ENCODE measurements at places on chromosomes 13 and 19.

DNA sequence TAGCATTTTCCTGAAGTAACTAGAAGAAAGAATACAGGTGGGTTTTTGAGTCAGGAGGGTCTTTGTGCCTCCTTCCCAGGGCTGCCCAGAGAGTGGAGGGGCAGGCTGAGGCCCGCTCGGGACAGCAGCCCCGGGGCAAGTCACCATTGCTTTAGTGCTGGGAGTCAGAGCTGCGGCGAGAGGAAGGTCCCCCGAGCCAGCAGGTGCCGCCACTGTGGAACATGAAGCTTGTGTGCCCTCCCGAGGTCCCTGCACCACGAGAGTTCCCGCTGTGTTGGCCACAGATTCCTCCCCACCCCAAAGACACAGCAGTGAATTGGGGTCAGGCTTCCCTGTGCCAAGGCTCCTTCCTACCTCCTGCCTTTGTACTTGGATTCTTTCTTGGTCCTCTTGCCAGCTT is 50.9 kb upstream of the TEX29 start:
- DNase-seq, result no peak

- DNase-seq, result no peak
Observed at GRCh38 chr19:55347442-55348009, 7.0 kb downstream of the COX6B2 start.

DNA sequence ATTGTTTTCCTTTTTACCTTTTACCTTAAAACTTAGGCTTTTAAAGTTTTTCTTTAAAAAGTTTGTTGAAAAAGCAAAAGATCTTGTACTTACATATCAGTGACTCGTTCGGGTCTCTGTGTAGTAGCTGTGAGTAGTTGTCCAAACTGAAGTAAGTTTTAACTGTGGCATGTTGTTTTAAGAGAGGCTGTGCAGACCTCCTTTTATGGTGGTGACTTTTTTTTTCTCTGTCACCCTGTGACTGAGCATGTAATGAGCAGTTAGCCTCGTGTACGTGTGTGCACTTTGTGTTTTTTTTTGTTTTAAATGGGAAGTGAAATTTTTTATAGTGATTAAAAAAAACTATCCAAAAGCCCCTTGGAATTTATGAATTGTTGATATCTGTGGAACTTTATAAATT is at the start of gene GPR183:
Gene GPR183 (minus strand): TSS at position 153 of the 400 bp plus-strand sequence. CDS start 11,254 bp downstream, outside the sequence.
- DNase-seq, result no peak

DNA sequence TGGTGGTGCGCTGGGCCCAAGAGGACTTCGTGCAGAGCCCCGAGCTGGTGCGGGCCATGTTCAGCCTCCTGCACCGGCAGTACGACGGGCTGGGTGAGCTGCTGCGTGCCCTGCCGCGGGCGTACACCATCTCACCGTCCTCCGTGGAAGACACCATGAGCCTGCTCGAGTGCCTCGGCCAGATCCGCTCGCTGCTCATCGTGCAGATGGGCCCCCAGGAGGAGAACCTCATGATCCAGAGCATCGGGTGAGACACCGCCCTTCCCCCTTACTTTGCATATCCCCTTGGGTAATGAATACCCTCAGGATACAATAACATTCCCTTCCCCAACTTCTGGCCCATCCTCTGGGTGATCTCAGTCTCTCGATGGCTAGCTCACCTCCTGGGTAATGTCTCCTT is 60.9 kb downstream of the RYR1 start:
- DNase-seq, result no peak

- no peak for DNase-seq
Observed at GRCh38 chr13:61900033-61900432, 484.4 kb upstream of the PCDH20 start.

DNA sequence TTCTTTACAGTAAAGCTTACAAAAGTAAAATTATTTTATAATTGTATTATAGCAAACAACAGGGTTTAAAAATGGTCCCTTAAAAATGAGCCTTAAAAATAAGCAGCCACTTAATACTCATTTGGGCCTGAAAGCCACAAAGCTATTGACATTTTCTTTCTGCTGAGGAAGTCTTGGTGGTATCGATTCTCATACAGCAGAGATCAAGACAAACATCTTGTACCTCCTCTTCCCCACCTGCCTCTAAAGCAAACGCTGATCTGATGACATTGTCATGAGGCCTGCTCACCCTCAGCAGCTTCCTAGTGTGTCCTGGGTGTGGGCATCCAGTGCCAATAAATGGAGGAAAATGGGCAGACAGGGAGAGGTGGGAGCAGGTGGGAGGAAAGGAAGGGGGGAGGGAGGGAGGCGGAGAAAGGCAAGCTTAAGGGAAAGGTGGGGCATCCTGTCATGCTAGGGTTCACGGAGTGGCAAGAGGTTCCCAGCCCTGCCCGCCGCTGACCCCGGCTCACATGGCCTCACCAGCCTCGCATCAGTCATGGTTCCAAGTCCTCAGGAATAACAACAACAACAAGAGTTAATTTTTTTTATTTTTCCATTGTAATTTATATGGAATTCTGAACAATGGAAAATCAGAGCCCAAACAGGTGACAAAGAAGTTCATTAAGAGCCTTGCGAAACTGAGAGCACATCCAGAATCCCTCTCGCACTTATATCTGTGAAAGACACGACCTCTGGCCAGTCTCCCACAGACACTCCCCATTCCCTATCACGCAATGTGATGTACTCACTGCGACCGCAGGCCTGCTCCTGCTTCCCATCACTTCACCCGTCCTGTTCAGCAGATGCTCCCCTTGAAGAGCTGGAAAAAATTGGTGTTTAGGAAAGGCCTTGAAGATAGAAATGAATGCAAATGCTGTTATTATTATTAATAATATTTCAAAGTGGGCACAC is 15.1 kb upstream of the ATP11A start:
- no peak for DNase-seq

DNA sequence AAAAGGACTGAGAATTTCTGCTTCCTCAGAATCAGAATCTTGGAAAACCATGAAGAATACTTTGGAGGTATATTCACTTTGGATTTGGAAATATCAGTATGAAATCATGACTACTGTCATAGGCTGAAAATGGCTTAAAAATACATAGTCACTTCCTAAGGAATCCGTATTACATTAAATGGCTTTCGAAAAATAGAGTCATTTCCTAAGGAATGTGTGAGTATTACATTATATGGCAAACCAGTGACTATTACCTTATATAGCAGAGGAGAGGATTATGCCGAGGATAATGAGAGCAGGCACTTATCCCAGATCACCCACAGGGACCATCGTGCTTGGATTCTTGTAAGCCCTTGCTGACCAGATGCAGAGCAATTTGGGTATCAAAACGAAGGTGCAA is 1471.8 kb downstream of the EFNB2 start:
- no peak for DNase-seq

GRCh38 chr19:6048793-6049405 is 61.4 kb downstream of the RFX2 start:
- peak; percentile 47 for DNase-seq

GRCh38 chr19:16542910-16543472 is 754 bp upstream of the CHERP start:
- DNase-seq, result no peak

DNA sequence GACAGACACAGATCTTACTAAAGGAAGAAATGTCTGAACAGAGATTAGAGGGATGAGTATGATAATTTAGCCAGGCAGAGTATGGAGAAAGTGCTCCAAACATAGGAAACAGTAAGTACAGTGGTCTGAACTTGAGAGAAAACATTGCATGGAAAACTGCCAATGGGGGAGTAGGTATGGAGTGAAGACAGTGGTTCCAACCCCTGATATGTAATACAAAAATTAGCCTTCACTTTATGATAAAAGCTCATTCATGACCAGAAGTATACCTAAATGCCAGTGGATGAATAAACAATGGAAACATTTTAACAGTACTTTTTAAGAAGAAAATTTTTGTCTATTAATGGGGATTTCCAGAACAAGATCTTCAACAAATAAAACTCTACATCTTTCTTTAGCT is 334.0 kb downstream of the DIAPH3 start:
- no peak for DNase-seq

DNA sequence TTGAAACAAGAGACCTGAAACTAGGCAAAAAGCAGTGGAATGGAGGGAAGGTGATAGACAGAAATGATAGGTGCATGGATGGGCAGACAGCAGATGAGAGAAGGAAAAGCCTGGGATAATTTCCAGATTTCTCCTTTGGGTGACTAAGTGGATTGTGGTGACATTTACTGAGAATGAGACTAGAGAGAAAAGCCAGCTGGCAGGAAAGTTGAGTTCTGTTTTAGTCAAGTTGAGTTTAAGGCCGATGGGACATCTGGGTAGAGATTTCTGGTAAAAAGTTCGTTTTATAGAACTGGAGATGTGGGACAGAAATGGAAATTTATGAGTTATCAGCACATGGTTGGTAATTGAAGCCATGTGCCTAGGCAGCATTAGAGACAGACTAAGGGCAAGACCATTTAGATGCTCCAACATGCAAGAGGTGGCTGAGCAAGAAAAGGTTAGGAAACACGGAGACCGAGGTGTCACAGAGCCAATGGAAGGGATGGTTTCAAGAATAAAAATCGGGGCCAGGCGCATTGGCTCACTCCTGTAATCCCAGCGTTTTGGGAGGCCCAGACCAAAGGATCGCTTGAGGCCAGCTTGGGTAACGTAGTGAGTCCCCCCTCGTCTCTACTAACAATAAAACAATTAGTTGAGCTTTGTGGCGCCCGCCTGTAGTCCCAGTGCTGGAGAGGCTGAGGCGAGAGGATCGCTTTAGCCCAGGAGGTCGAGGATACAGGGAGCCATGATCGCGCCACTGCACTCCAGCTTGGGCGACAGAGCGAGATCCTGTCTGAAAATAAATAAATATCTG is 9.6 kb upstream of the DGKH start:
- DNase-seq, result no peak

- no peak for DNase-seq
Observed at GRCh38 chr13:29918845-29919244, 68.4 kb upstream of the UBL3 start.

Data from stimulated activated CD8-positive, alpha-beta memory T cell treated with anti-CD3 and anti-CD28 coated beads, Interleukin-15, amount 100 ng/mL, for 48 hours (primary cell).